ENCODE measurements at places on chromosomes 1 and 21.
A peak's percentile ranks its signal among the peaks of the same experiment; 100 is the strongest.

- no peak for DNase-seq
These were observed 10.2 kb downstream of the SPRR2G start for GRCh38 chr1:153140484-153140883.

GRCh38 chr1:165914136-165914798 is 86.9 kb downstream of the UCK2 start:
- DNase-seq = peak; percentile 92

DNA sequence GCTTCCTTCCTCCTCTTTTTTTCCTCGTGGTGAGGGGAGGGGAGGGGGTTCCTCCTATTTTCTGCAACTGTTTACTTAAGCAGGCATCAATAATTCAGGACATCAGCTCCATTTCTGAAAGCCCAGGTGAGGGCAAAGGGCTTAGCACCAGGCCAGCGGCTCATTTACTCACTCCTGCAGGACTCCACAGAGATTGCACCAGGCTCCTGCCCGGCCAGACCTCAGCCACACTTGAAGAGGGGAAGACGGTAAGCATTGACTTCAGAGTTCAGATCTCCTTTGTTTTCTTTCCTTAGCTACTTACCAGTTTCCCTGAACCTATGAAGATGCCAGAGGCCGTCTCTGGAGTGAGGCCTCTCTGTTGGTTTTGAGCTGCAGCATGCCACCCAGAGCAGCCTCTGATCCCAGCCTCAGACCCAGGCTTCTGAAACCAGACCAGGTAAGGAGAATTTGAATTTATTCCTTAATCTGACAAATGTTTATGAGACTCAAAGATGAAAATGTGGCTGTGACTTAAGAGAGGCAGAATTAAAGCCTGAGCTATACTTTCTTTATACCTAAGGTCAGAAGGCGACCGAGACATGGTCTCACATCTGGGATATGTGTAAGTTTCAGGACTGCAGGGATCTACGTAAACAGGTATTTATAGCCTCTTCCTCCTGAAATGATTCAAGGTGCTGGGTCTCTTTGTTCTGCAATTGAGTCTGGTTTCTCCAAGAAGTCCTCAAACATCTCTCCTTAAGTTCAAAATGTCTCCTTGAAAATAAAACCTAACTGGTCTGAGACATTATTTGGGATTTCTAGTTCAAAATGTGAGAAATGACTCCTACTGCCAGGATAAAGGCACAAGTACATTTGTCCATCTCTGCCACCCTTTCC is 272.5 kb upstream of the RUNX1 start:
- DNase-seq = no peak

GRCh38 chr1:94654031-94654430 is 112.5 kb upstream of the F3 start:
- no peak for DNase-seq

- no peak for DNase-seq
These were observed 26.5 kb downstream of the CD34 start for GRCh38 chr1:207884266-207885029.

- no peak for DNase-seq
These were observed 68.9 kb downstream of the SLC5A9 start for GRCh38 chr1:48291421-48291820.
